Glutamatergic neuron (in vitro differentiated cells): ENCODE measurements at places on chromosomes 4 and X.

DNA sequence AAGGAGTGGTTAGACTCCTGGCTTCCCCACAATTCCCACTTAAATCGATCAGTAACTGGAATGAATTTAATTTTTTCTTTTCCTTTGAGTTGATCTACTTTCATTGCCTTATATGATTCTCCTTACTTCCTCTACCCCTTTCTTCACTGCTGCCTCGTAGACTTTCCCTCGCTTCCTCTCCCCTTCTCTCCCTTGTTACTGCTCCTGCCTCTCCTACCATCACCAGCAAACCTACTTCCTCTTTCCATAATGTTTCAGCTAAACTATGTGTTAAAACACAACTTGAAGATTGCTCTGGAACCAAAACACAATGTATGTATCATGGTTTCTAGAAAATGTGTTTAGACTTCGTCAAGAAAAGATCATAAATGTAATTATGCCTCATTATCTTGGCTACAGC lies 132.0 kb upstream of the TET2 start:
- no peak for DNase-seq

DNA sequence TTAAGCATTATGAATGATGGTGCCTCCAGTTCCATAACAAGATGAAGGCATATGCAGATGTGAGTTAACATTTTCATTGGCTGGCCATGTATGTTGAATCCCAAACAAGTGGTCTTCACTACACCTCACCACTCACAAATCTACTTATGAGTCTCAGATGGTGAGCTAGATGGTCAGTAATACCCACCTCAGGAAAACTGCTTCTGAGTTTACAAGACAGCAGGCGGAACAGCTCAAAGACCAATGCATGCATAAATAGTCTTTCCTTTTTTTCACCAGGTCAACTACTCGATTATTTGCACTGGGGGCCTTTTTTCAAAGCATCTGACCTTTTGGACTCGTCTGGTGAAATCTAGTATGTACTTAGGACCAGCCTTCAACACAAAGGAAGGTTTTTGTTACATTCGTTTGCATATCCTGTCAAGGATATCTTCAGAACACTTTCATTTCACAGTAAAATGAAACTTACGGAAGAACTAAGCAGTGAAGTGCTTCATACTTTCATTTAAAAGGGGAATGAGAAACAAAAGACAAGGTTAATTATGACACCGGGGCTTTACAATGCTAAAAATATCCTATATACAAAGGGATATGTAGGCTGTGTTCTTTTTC lies 23.1 kb upstream of the TLR7 start:
- DNase-seq: no peak

- no peak for DNase-seq
These were observed 5.4 kb upstream of the SORBS2 start for GRCh38 chr4:185817403-185817818.

DNA sequence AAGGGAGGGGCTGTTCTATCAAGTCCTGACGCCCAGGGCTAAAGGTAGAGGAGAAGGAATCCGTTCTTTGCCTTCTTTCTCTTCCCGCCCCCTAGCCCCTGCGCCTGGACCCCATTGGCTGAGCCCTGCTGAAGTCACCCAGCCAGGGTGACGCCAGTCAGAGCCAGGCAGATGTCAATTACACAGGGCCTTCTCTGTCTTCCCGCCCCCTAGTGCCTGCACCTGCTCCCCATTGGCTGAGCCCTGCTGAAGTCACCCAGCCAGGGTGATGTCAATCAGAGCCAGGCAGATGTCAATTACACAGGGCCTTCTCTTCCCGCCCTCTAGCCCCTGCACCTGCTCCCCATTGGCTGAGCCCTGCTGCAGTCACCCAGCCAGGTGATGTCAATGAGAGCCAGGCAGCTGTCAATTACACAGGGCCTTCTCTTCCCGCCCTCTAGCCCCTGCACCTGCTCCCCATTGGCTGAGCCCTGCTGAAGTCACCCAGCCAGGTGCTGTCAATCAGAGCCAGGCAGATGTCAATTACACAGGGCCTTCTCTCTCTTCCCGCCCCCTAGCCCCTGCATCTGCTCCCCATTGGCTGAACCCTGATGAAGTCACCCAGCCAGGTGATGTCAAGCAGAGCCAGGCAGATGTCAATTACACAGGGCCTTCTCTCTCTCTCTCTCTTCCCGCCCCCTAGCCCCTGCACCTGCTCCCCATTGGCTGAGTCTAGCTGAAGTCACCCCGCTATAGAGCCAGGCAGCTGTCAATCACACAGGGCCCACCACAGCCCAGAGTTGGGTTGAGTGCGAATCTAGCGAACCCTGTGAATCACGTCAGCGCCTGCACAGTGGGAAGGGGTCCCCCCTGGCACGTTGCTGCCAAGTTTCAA lies 46.4 kb downstream of the ASMT start:
- DNase-seq: peak; percentile 79

GRCh38 chr4:73037057-73037456 lies 32.5 kb downstream of the COX18 start:
- DNase-seq: no peak

GRCh38 chrX:33204889-33205288 lies 6.5 kb downstream of the DMD start:
- no peak for DNase-seq

GRCh38 chrX:68132749-68133148 lies 300.5 kb downstream of the OPHN1 start:
- no peak for DNase-seq

- DNase-seq: no peak
These were observed 12.9 kb downstream of the TMEM154 start for GRCh38 chr4:152666946-152667345.

DNA sequence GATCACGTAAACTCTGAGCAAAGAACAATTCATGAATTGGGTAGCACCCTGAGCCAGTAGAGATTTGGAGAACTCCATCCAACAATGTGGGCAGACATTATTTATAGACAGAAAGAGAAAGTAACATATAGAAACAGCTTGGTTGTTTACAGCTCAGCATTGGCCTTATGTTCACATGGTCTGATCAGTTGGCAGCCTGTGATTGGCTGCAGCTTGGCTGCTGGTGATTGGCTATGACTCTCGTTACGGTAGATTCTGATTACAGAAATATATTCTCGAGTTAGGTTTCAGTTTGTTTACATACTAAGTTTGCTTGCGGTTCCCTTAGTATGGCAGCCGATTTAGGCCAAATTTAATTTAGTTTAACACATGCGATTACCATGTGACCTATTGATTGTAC lies 663.4 kb downstream of the RAPGEF2 start:
- DNase-seq: no peak

GRCh38 chrX:15492469-15492868 lies 664 bp downstream of the PIR start:
- no peak for DNase-seq

DNA sequence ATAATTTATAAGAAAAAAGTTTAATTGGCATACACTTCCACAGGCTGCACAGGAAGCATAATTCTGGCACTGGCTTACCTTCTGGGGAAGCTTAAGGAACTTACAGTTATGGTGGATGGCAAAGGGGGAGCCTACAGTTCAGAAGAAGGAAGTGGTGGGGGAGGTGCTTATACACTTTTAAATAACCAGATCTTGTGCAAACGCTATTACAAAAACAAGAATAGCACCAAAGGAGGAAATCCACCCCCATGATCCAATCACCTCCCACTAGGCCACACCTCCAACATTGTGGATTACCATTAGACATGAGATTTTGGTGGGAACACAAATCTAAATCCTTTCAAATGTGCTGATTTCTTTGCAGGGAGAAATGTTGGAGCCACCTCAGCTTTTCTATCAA lies 287.7 kb downstream of the CPXCR1 start:
- no peak for DNase-seq

GRCh38 chr4:5338531-5338930 lies 287.3 kb downstream of the STK32B start:
- no peak for DNase-seq

- DNase-seq: no peak
These were observed 11.0 kb upstream of the CTBP1 start for GRCh38 chr4:1259966-1260365.

DNA sequence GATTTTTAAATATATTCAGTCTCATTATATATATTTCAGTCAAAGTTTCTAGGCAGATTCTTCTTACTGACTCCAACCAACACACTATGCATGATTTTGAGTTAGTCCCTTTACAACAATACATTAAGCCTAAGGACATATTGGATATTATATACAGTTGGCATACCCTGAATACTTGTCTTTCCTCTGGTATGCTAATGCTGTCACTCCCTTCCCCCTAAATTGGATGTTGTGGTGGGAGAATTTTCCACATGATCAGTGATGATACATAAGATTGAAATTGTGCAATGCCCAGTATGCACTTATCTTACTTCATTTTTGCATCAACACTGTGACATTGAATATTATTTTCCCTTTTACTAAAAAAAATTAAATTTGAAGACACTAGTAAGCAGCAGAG lies 935.2 kb downstream of the PCDH7 start:
- no peak for DNase-seq

DNA sequence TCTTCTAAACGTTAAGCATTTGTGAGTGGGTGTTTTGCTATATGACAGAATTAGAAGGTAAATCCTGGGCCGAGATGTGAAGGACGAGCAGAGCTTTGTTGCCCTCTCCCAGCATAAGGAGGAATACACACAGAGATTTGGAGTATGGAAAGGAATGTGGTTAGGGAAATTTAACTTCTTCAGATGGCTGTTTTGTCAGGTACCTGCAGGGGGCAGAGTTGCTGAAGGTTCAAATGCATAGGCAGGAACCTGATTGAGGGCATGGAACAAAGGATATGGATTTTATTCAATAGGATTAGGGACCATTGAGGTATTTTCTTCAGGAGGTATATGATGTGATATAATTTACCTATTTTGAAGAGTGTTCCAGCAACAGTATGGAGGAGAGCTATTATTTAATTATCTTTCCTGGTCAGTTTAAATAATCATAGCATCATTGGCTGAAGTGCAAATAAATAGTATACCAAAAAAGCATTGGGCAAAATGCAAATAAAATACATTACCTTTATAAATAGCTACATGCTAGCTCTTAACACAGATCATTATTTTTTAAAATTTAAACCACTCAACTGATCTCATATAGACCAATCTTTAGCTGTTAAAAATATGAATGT lies 143.6 kb downstream of the SLIT2 start:
- DNase-seq: peak; percentile 51
